ENCODE measurements at places on chromosomes 4 and X.
A peak's percentile ranks its signal among the peaks of the same experiment; 100 is the strongest.

GRCh38 chr4:3193531-3194203 lies 55.3 kb upstream of the MSANTD1 start:
- no peak for DNase-seq

DNA sequence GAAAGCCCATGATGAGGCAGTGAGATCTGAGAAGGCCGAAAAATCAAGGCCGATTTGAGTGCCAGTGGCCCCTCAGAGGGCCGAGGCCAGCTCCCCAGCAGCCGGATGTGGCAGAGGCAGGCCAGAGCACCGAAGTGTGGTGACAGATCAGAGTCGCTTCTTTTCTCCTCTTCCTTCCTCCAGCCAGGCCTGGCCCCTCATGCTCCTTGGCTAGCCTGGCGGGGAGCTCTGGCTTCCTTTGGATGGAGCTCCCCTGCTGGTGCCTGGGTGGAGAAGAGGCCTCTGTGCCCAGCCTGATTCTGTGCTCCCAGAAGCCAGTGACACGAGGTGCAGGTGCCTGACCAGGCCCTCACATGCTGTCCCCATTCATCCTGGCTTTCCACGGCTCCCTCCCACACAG lies 127.2 kb upstream of the PABPC4L start:
- DNase-seq = no peak

DNA sequence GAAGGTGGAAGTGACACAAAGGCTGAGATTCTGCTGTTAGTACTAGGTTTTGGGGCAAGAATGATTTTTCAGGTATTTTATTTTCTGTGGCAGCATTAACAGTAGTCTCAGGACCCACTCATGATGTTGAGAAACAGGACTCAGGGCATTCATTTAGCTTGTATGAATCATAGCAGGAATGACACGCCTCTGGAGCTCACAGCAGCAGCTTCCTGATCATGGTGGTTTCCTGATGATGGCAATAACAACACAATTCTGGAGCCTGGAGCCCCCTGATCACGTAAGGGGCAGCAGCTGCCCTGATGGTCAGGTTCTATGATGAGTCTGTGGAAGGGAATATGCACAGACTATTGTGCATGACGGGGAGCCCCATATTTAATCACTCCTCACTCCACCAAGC lies 47.0 kb downstream of the TASL start:
- no peak for DNase-seq

GRCh38 chr4:169311643-169312365 lies 41.0 kb upstream of the SH3RF1 start:
- DNase-seq = no peak

- DNase-seq = no peak
Measured at GRCh38 chr4:23365086-23365485, 524.8 kb downstream of the PPARGC1A start.

- peak; percentile 1 for DNase-seq
Measured at GRCh38 chrX:119398974-119399771, at the start of gene SLC25A43. Gene SLC25A43 (plus strand): TSS chrX:119399336. CDS start chrX:119399404, 68 bp downstream.

DNA sequence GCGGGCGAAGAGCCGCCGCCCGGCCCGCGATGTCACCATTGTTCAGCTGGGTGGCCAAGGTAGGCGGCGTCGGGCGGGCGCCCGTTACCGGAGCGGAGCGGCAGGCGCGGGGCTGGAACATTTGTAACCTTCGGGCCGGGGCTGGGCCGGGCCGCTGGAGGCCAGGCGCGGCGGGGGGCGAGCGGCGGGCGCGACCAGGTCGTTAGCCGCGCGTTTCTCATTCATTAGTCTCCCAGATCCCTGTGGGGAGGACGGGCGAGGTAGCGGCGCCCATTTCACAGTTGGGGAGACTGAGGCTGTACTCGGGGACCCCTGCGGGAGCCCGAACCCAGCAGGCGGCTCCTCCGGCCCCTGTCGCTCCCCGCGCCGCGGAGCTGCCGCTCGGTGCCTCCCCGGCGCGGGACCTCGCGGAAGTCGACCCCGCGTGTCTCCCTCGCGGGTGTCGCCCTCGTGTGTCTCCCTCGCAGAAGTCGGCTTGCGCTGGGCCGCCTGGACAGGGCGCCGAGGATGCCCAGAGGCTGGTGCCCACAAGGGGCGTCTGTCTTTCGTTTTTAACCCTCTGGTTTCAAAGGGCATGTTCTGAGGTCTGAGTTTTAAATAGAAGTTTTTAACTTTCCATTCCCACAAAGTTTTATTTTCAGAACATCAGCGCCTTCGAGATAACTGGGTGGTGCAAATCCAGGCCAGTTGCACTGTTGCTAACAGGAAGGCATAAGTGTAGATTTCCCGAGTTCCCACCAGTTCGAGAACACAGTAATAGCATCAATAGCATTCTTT lies 17.5 kb downstream of the PTTG2 start:
- peak; percentile 40 for DNase-seq

DNA sequence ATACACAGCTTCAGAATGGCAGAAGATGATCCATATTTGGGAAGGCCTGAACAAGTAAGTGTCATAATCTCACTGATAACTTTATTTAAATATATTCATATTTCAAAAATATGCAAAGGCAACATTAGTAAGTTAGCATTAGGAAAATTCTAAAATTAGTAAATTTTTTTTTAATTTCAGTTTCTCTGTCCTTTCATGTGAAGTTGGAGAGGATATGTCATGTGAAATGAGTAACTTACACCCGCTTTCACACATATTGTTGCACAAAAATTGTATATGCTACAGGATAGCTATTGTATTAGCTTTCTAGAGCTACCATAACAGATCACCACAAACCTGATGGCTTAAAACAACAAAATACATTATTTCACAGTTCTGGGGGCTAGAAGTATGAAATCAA lies 24.3 kb downstream of the NFKB1 start:
- DNase-seq = no peak

DNA sequence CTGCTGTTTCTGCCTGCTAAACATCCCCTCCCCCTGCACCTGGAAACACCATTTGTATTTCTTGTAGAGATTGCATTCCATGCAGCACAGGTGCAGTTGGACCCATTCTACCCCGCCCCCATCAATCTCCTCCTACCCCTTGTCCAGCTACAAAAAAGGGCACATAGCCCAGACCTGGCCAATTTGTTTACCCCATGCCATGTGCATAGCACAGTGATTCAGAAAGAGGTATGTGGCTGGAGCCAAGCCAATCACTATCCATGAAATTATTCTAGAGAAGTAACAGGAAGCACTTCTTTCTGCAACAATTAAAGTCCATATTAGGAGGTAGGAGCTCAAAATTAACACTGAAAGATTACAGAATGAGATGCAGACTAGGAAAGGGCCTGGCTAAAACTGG lies 20.2 kb upstream of the TMEM184C start:
- DNase-seq = no peak

DNA sequence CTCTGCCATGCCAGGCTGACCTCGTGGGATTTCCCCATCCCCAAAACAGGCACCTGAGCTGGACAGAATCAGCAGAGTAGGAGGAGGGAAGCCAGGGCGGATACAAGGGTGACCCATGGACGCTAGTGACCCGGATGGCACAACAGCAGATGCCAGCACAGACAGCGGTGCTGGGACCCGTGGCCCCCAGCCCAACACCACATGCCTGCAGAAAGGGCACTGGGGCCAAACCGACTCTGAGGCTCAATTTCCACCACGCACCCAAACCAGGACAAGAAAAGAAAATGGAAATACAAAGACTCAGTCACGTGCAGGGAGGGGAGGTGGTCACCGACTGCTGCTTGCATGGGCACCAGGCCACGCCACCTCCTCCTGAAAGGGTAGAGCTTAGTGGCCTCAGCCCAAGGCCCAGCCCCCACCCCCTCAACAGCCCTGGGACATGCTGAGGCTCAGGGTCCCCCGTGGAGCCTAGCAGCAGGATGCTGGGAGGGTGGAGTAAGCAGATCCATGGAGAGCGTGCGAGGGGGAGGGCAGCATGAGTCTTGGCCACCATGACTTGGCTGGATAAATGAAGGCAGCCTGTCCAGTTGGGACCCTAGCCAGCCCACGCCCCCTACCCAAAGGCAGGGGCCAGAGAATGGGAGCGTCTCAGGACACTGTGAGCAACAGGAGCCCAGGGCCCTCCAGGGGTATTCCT lies 47.7 kb downstream of the C4orf50 start:
- DNase-seq = no peak

- DNase-seq = no peak
Measured at GRCh38 chrX:74514384-74514783, 93.1 kb downstream of the SLC16A2 start.

DNA sequence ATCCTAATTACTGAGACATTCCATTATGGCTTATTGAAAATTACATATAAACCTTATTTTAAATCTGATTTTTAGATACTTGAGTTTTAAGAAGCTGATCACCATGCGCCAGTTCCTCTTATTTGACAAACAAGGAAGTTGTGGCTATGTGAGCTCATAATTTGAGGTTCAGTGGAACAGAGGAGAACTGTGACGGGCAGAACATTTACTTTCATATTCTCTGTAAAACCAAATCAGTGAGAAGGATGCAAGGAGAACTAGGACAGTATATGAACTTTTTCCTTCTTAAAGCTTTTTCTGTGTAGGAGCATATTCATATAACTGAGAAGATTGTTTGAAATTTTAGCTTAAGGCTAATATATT lies 25.3 kb downstream of the STIM2 start:
- no peak for DNase-seq

GRCh38 chrX:23317799-23318724 lies 16.6 kb upstream of the PTCHD1 start:
- DNase-seq = peak; percentile 10

- no peak for DNase-seq
Measured at GRCh38 chr4:113593400-113594230, 167.9 kb downstream of the CAMK2D start.

- DNase-seq = no peak
Measured at GRCh38 chr4:71550220-71551165, 211.7 kb downstream of the SLC4A4 start.

Data from stimulated activated CD4-positive, alpha-beta T cell treated with anti-CD3 and anti-CD28 coated beads, Interleukin-1b, Interleukin-23, amount 100 ng/mL, for 1 hour (primary cell).